ENCODE measurements at places on chromosomes 2 and 18.

DNA sequence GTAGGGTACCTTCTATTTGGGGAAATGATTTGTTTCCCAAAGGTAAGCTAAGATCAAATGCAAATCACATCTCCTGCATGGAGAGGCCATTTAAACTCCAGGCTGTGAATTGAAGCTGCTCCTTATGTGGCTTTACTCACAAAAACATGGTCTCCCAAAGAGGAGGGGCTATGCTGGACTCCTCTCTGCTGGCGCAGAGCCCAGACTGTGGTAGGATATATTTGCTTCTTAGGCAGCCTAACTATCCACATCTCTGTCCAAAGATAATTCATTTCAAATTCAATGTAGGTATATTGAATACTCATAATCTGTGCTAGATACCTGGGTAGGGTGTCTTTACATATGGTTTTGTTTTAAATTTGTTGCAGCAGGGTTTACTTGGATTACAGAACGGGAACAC lies 358.5 kb downstream of the ALK start:
- DNase-seq: no peak

DNA sequence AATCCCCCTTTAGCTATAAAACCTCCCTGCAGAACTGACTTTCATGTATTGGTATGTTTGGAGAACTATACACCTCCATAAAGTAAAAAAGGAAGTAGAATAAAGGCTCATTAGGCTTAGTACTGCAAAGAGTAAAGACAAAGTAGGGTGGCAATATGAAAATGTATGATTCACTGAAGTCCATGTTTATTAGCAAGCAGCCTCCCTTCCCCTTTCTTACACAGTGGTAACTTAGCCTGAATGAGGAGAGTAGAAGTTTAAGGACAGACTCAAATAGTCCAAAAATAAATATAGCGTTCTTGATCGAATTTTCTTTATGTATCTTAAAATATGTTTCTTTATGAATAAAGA lies 1.5 kb downstream of the ZNF804A start:
- DNase-seq: no peak

- no peak for DNase-seq
Observed at GRCh38 chr2:32874931-32875330, 71.8 kb upstream of the LTBP1 start.

DNA sequence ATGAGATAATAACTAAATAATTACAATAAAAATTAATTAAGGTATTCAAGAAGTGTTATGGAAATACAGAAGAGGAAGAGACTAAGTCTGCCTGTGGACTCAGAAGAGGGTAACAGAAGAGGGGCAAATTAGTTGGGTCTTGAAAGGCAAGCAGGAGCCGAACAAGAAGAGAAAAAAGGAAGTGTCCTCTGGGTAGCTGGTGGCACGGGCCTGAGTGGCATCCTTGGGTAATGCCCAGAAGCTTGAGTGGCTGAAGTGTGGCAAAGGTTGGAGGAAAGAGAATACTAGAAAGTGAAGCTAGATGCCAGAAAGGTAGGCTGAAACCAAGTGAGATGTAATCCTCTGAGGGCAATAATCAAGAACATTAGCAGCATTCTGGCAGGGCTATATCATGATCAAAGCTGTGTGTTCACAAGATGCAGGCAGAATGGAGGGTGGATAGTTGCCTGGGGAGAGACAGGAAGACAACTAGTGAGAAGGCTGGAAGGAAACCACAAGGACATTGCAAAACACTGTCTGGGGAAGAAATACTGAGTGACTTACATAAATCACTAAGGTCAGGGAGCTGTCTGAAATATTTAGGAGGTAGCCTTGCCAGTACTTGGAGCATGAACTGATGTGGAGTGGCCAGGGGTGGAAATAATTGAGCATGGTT lies 16.2 kb downstream of the DOCK10 start:
- no peak for DNase-seq

GRCh38 chr2:178374865-178375264 lies 76.1 kb downstream of the PRKRA start:
- no peak for DNase-seq

DNA sequence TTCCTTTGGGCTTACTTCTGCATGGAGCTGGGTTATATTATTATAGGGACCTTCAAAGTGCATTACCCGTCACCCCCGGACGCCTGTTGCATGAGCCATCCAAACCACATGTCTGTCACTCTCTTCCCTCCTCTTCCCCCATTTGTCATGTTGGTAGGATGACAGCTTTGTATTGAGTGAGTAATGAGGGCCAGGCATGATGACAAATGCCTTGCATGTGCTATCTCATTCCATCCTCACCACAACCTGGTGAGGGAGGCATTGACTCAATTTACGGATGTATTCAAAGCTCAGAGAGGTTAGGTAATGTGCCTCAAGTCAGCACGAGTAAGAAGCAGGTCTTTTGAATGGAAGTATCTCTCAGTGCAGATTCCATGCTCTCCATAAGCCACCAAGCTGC lies 510.5 kb upstream of the TNP1 start:
- DNase-seq: no peak

Data from activated T-helper 1 cell treated with anti-CD3 and anti-CD28 coated beads, Interleukin-12 subunit alpha, Interleukin-12 subunit beta, Interleukin-2, Interleukin-4 antibody, amounts not matched to agents 30 ng/mL and 10 ng/mL and 1 ng/mL, durations not matched to agents 14 hours and 24 hours and 36 hours (primary cell).